ENCODE measurements at places on chromosomes 12 and 14. TPM values are rescaled to one million over a fixed set of nuclear protein-coding genes. Genes with fewer than 3 reads are reported as not detected.

- DNase-seq: no peak
Measured at GRCh38 chr14:77318006-77318553, 2.6 kb downstream of the POMT2 start.

The ERBB3 gene
- total RNA-seq: 2.0 TPM

DNA sequence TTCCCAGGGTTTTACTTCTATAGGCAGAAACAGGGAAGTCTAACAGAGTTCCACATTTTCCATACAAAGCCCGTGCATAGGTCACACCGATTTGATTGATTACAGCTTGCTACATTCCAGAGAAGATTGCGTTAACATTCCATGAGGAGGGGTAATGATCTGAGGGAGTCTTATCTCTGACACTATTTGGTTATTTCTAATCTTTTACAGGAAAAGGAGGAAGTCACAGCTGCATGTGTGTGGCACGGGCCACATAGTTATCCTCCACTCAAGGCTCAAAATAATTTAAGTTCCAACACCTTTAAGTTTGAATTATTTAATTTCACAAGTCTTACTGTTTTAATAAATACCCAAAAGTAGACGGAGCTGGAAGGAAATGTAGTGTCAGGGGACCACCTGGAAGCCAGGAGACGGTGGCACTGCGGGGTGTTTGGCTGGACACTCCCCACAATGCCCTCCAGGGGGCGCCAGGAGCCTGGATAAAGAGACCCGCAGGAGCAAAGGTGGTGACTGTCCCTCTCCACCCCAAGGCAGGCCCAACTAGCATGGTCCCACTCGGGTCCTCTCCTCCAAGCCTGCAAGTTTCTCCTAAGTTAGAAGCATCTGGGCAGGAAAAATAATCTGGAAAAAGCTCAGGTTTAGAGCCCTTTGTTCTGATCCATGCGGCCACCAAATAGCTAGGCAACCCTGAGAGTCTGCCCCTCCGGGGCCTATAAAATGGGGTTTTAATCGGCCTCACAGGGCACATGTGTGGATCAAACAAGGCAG lies 20.2 kb downstream of the KRT8 start:
- no peak for DNase-seq

The PTMS gene
- total RNA-seq: 47.7 TPM

The KRT85 gene
- not detected for total RNA-seq

DNA sequence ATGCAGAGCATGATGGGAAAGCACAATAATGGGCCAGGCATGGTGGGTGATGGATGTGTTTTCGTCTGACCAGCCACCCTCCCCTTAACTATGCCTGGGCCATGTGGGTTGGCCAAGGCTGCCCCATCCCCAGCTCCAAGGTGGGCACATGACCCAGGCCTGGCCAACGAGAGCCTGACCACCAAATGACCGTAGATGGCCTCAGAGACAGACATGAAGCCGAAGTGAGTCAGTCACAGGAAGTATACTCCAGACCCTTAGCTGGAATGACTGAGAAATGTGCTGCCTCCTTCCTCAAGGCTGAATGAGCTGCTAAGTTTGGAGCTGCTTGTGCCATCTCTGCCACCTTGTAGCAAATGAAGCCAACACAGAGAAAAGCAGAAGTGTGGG lies 233.6 kb downstream of the BCL11B start:
- no peak for DNase-seq
